T1000 (cell line): ENCODE measurements at places on chromosomes 16 and 17.

- DNase-seq: no peak
These were observed 1.5 kb upstream of the PNMT start for GRCh38 chr17:39666601-39667261.

DNA sequence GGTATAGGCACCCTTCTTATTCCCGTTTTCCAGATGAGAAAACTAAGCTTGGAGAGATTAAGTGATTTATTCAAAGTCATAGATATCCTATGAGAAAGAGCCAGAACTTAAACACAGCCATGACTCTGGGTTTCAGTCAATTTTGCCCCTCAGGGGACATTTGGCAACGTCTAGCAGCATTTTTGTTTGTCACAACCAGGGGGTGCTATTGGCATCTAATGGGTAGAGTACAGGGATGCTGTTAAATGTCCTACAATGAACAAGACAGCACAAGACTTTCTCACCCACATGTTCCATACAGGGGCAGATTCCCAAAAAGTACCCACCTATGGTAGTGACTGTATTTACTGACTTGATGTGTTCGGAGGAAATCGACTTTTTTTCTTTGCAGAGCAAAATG lies 4.8 kb upstream of the SHISA9 start:
- DNase-seq: no peak

- no peak for DNase-seq
These were observed 10.6 kb downstream of the ENPP7 start for GRCh38 chr17:79741401-79741750.

DNA sequence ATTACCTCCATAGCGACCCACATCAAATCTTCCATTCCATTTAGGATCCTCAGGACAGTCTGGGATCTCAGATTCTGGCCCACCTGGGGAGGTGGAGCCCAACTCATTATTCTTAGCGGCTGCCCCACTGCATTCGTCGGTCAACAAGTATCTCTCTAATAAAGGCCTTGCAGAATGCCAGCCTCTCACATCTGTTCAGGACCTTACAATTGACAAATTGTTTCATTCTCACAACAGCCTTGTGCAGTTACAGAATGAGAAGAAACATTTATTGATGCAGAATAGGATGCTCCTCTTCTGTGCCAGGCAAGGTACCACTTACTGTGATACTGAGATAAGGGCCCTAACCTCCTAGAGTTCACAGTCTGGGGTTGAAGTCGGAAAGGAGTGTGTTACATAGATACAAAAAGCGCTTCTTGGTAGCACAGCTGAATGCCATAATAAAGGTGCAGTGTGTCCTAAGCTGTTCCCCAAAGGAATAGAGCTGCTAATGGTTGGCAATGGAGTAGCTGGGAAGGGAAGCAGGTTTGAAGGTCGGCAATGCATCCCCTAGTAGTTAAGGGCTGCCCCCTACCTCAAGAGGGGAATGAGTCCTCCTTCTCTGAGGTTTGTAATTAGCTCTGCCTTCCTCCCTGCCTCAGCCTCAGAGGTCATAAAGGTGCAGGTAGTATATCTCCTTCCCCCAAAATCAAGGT lies 2.3 kb upstream of the MPP2 start:
- DNase-seq: no peak

GRCh38 chr17:16908273-16908672 lies 63.6 kb downstream of the TNFRSF13B start:
- no peak for DNase-seq

- DNase-seq: no peak
These were observed 3.0 kb upstream of the BAHCC1 start for GRCh38 chr17:81391936-81392908.

DNA sequence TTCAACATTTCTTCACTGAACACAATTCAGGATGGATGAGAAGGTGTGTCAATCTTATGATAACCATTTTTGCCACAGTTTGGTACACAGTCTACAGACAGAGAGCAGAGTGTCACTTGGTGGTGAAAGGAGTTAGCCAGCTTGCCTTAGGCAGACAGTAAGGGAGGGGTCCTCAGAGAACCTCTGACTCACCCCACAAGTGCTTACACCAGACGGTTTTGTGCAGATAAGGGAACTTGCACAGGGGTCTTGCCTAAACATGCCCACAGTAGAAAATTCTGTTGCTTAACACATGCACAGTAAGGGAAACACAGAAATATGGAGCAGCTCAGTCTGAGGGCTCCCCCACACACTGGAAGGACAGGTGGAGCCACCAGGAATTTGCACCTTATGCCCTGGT lies 204.5 kb upstream of the CDH8 start:
- DNase-seq: no peak

GRCh38 chr16:55571191-55571897 lies 4.9 kb downstream of the CAPNS2 start:
- no peak for DNase-seq
